ENCODE measurements at places on chromosomes 16 and 17.

DNA sequence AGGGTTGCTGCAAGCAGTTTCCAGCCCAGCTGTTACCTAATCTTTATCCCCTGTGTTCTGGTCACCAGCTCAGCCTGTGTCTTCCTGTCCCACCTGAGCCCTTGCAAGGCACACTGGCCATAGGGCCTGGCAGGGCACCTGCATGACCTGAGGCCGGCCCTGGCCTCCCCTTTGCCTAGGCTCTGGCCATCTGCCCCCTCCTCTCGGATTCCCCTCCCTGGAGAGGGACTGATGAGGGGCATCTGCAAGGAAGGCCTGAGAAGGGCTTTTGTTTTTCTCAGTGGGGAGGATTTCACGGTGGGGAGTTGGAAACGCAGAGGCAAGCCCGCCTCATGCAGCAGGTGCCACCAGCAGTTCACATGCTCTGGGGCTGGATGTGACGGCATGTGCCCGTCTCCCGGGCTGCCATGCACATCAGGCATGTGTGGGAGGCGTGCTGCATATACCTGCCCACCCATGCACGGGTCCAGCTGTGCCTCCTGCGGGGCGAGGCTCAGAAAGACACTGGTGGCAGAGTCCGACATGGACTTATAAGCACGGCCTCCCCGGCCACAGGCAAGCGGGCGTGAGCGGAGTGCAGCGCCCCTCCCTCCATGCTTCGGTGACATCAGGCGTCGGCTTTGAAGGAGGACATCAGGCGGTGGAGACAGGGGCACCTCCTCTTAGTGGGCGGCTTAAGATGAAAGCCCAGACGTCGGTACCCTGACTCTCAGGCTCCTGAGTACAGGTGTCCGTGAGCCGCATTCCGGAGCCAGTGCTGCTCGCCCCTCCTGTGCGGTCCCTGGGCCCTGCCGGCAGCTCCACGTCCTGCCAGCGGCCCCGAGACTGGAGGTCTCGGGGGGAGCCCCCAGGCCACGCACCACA lies 16.5 kb downstream of the ASPSCR1 start:
- DNase-seq, result no peak

GRCh38 chr16:20401475-20402016 lies 3.0 kb downstream of the PDILT start:
- no peak for DNase-seq

DNA sequence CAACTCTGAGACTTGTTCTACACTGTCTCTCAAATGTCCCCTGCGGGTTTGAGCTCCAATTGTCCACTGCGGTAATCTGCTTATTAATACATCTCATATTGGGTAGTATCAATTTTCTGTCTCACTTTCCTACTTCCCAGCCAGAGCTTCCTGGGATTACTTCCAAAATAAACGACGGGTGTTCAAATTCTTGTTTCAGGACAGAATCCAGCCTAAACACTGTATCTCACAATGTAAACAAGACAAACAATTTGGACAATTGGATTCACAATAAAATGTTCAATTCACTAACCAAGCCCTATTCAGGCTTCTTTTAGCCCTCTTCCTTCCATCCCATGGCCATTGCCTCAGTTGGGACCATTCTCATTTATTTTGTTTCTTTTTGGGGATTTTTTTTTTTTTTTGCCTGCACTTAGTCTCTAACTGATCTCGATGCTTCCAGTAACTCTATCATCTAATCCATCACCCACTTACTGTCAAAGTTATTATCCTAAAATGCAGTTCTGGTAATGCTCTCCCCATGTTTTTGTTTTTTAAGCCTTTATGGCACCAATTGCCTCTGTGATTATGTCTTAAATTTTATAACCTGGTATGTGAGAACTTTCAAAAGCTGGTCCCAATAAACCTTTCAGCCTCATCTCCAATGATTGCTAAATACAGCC lies 2.0 kb upstream of the VAT1L start:
- no peak for DNase-seq

GRCh38 chr16:87895641-87896141 lies 26.4 kb upstream of the SLC7A5 start:
- DNase-seq, result no peak

DNA sequence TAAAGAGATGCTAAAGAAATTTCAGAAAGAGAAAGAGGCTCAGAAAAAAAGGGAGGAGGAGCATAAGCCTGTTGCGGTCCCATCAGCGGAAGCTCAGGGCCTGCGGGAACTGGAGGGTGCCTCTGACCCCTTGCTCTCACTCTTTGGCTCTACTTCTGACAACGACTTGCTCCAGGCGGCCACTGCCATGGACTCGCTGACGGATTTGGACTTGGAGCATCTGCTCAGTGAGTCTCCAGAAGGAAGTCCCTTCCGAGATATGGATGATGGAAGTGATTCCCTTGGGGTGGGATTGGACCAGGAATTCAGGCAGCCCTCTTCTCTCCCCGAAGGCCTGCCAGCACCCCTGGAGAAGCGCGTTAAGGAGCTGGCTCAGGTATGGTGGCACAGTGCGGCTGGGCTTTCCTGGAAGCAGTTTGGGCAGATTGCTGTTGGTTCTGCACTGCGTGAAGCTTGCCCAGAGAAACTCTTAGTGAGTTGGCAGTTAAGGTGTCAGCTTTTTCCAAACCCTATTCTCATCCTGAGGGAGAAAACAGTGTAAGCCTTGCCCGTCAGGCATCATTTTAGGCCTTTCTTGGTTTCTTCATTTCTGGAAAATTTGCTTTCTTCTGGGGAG lies 13.6 kb downstream of the UBN1 start:
- no peak for DNase-seq

GRCh38 chr17:46884552-46884951 lies 33.2 kb downstream of the WNT9B start:
- no peak for DNase-seq

GRCh38 chr17:964876-965275 lies 14.7 kb downstream of the NXN start:
- DNase-seq, result no peak

GRCh38 chr16:66934138-66934838 lies at the start of gene CIAO2B:
Gene CIAO2B, minus strand, starts transcription at chr16:66934402. Its CDS starts 38 bp downstream, at chr16:66934364.
- DNase-seq, result peak; percentile 94

- no peak for DNase-seq
Measured at GRCh38 chr16:88956546-88957432, 20.2 kb downstream of the CBFA2T3 start.

GRCh38 chr17:83190601-83191387 lies 111.4 kb downstream of the METRNL start:
- no peak for DNase-seq

- peak; percentile 73 for DNase-seq
Measured at GRCh38 chr17:81200695-81201580, 21.8 kb downstream of the CEP131 start.

DNA sequence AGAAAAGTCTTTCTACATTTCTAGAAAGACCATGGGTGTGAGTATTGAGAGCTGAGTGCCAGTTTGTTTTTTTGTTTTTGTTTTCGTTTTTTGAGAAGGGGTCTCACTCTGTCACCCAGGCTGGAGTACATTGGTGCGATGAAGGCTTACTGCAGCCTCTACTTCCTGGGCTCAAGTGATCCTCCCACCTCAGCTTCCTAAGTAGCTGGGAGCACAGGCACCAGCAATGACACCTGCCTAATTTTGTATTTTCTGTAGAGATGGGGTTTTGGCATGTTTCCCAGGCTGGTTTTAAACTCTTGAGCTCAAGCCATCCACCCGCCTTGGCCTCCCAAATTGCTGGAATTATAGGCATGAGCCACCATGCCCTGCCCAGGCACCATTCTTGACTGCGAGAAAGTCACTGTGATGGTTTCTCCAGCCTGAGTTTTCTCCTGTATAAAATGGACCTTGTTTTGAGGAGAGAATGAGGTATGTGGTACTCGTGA lies 673.8 kb downstream of the MAF start:
- no peak for DNase-seq

DNA sequence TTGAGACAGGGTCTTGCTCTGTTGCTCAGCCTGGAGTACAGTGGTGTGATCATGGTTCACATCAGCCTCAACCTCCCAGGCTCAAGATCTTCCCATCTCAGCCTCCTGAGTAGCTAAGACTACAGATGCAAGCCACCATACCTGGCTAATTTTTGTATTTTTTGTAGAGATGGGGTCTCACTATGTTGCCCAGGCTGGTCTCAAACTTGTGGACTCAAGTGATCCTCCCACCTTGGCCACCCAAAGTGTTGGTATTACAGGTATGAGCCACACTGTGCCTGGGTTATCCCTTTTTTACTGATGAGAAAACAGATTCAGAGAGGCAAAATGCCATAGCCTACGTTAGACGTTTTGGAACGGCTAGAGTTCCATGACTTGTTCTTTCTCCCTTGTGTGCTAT lies 30.1 kb downstream of the SNX29 start:
- DNase-seq, result no peak

DNA sequence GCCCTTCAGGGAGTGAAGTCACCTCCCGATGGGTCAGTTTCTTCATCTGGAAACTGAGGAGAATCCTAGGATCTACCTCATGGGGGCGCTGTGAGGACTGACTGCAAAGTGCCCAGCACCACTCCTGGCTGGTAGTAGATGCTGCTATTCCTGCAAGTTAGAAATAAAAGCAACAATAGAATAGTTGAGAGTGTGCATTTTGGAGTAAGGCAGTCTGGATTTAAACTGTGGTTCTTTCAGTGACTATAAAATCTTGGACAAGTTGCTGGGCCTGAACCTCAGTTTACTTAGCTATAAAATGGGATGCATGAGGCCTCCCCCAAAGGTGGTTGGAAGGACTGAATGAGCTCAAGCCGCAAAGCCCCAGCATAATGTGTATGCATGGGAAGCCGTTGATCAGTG lies 70.6 kb downstream of the CYB5B start:
- DNase-seq, result peak; percentile 16

DNA sequence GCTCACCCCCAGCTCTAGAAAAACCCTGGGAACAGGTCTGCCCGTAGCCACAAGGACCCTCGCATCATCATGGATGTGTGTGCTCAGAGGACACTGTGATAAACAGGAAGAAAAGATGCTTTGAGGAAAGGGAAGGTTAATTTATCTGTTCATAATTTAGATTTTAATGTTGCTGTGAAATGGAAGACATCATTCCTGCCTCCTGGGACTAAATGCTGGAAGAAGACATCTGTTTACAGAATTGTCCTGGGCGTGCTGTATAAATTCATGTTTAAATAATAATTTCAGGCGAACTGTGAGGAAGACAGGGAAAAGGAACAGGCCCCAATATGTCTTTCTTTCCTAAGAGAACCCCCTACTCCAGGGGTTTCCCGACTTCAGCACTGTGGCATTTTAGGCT lies 112.6 kb downstream of the SHISA6 start:
- no peak for DNase-seq

DNA sequence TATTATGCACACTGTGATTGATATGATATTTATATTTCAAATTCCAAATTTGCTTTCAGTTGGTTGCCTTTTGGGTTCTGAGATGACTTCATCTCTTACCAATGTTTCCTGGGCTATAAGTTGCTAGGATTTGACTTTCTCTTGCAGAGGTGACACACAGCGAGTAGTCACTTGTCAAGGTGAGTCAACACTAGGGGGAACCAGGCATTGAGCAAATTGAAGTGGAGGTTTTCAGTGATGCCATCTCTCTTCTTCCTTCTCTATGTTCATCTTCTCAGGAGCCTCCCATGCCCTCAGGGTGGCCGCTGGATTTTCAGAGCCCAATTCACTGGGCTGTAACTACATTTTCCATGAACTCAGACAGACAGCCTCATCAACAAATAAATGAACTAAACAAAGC lies 6.0 kb upstream of the CPD start:
- DNase-seq, result no peak

- no peak for DNase-seq
Measured at GRCh38 chr16:65754820-65755691, 611.4 kb upstream of the CDH5 start.

GRCh38 chr17:65584604-65585521 lies 23.4 kb upstream of the AXIN2 start:
- no peak for DNase-seq

- no peak for DNase-seq
Measured at GRCh38 chr16:14369734-14370598, 260.1 kb downstream of the PARN start.

GRCh38 chr16:24988129-24988518 lies 27.0 kb downstream of the ARHGAP17 start:
- no peak for DNase-seq

- no peak for DNase-seq
Measured at GRCh38 chr17:77704048-77704815, 254.3 kb upstream of the TNRC6C start.

DNA sequence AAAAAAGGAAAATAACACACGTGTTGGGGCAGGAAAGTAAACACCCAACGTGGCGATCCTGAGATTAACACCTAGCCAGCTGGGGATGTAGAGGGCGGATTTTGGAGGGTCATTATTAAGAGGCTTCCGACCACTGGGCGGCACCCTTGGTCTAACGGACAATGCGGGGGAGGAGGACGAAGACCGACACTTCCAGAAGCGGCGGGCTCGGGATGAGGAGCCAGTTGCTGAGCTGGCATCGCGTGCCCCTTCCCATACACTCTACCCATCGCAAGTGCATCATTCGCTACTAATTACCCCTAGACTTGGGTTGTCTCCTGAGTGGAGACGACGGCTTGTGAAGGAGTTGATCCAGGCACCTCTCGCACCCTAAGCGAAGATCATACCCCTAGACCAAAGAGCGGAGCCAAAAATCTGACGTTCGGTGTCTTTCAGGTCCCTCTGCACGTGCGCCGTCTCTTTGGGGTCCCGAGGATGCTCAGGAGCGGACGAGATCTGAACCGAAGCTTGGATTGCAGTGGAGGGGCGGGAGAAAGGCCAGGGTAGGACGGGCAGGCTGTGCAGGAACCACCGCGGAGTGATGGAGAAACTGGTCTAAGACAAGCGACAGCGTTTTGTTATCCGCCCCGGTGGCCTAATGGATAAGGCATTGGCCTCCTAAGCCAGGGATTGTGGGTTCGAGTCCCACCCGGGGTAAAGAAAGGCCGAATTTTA lies 17.6 kb downstream of the ZNF213 start:
- peak; percentile 98 for DNase-seq

DNA sequence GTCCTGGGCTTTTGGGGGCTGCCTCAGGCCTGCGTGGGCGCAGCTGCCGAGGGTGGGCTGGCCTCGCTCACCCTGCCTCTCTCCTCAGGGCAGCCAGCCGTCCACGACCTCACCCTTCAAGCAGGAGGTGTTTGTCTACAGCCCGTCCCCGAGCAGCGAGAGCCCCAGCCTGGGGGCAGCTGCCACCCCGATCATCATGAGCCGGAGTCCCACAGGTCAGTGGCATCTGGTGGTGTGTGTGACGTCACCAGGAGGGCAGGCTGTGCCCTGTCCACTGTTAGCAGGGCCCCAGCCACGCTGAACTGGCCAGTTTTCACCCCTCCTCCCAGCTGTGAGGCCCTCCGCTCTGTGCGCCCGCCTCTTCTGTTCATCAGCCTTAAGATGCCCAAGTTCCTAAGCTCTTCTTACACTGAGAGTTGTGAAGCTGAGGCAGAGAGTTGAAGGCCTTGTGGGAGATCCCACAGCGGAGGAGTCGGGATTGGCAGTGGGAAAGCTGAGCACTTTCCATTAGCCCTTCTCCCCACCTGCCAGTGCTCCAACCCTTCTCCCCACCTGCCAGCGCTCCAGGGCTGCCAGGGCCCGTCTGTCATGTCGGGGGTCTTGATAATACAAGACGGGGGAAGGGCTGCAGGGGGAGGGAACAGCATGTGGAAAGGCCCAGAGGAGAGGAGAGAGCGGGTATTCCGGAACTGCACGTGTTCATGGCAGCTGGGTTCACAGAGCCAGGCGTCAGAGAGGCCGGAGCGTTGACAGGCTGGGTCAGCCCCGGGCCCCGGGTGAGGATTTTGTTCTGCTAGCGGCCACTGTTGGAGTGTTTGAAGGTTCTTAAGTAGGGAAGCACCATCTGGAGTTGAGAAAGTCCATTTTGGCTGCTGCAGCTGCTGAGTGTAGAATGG lies 36.3 kb downstream of the OR1D5 start:
- DNase-seq, result no peak

GRCh38 chr17:80793851-80794267 lies 197.8 kb upstream of the CHMP6 start:
- no peak for DNase-seq

Measured in Calu3 (cell line).